WTC11 (cell line): ENCODE measurements at places on chromosomes 13 and 19. TPM values are rescaled to one million over a fixed set of nuclear protein-coding genes. Genes with fewer than 3 reads are reported as not detected.

Gene S1PR4
- total RNA-seq = 0.27 to 0.37 TPM (median 0.28 TPM) in 3 replicates

Gene PNMA8A
- total RNA-seq = 24.8 to 30.5 TPM (median 25.4 TPM) in 3 replicates

Gene APC2
- 1.0 to 1.4 TPM (median 1.1 TPM) in 3 replicates for total RNA-seq

Gene CHST8
- total RNA-seq = 22.8 to 33.5 TPM (median 23.8 TPM) in 3 replicates

Gene RANBP3
- total RNA-seq = 74.5 to 76.3 TPM (median 75.6 TPM) in 3 replicates

DNA sequence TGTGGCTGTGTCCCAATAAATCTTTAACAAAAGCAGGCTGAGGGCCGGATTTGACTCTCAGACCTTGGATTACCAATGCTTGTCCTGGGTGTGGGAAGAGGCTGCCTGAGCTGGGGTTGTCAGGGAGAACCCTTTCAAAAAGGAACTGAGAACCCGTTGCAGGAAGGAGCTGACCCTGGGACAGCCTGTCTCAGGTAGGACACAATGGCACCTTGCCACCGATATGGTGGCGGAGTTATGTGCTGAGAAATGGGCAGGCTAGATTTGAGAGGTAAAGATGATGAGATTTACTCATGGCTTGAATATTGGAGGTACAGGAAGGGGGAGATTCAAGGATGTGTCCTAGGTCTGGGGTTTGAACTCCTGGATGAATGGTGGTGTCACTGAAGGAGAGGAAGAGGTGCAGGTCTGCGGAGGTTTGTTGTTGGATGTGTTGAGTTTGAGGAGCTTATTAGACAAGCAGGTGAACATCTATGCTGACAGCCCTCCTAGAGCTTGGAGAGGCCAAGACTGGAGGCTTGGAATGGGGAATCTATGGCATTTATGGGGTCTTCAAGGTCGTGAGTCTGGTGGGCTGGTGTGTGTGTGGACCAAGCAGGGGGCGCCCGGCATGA is 7.2 kb downstream of the PLEKHF1 start:
- no peak for DNase-seq

DNA sequence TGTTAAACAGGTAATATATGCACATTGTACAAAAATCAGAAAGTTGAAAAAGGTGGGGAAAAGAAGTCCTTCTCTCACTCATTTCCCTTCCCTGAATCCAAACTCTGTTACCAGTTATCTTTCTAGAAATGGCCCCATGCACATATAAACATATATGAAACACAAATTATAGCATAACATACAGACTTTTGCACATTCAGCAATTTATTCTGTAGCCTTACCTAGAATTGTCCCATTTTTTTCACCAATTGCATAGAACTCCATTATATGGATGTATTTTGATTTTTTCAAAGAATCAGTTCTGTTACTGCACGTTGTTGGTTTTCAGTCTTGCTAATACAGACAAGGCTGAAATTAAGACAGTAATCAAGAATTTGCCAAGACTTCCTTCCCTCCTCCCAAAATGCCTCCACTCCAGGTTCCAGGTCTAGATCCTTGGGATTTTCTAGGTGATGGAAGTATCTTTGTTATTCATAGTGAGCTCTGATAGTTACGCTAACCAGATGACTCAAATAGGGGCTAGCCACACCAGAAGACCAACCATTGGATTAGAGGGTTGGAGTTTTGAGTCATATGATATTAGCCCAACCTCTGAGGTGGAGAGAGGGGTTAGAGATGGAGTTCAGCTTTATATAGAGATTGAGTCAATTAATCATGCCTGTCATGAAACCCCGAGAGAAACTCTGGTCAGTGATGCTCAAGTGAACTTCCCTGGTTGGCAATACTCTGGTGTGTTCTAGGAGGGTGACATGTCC is 30.7 kb downstream of the GPR180 start:
- no peak for DNase-seq

- DNase-seq = no peak
Measured at GRCh38 chr19:8500158-8500557, 2.3 kb downstream of the PRAM1 start.
